ENCODE measurements at places on chromosomes 2 and 18.

DNA sequence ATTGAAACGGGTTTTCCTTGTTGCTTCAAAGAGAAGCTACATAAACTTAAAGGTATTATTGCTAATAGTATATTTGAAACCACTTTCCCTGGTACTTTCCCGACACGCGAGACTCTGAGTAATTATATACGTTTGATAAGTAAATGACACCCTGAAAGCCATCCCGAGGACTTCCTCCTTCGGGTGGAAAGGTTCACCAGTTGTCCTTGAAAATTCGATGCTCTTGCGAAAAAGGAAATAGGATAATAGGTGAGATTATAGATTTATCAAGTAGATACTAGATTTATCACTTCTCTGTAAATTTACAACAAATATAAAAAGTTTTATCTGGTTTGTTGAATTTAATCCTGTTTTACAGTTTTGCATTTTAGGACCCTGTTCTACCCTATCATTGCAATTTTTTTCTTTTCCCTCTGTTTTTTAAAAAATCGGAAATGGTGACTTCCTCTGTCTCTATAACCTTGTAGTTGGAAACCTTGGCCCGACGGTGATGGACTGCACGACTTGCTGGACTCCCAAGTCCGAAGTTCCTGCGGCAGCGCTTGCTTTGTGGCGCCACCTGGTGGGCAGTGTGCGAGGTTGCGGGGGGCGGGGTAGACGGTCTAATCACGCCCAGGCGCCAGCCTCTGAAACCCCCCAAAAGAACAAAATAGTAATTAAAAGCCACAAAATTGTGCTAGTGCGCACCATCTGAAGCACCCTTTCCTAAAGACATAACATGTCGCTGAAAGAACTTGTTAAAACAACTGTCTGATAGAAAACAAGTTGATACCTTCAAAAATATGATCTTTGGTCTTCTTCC, 972 bp upstream of the DLX2 start:
- DNase-seq: no peak

- DNase-seq: no peak
Measured at GRCh38 chr2:204529795-204530463, 15.3 kb upstream of the PARD3B start.

DNA sequence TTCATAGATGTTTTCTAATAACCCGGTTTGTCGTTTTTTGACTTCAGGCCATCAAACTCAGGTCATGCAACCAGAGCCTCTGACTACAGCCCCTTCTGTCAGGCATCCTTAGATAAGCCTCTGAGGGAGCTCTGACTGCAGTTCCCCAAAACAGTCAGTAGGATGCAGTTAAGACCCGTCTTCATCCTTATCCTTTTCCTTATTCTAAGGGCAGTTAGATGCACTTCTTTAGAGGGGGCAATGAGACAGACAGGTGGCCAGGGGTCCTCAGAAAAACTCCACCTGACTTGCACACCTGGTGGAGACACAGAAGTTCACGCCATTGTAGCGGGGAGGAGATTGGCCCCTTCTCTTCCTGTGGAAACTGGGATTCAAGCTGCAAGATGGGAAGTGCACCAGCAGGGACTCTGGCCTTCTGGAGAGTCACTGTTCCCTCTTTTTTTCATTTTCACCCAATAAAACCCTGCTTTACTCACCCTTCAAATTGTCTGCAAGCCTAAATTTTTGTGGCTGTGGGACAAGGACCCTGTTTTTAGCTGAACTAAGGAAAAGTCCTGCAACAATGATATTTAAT, 104.8 kb upstream of the TFPI start:
- no peak for DNase-seq

GRCh38 chr2:121326628-121327027, 41.6 kb upstream of the TFCP2L1 start:
- no peak for DNase-seq

GRCh38 chr2:117359266-117359914, 455.1 kb upstream of the DDX18 start:
- no peak for DNase-seq

GRCh38 chr2:180472133-180472532, 465.0 kb upstream of the CWC22 start:
- no peak for DNase-seq

- no peak for DNase-seq
Measured at GRCh38 chr2:75580156-75580555, 19.4 kb upstream of the EVA1A start.

DNA sequence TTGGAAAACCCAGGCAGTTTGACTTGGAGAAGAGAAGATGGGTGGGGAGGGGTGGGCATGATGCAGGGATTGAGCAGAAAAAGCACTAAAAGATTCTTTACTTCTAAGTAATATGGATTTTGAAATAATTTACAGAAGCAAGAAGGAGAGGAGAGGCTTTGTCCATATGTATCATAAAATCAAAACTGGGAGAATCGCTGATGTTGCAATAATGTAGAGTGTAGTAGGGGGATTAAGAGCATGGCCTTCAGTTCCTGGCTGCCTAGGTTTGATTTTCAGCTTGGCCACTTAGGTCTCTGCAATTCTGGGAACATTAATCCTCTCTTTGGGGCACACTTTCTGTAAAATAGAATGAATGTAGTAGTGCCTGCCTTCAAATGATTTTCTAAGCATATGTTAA, 1760.4 kb upstream of the CELF4 start:
- DNase-seq: no peak

- no peak for DNase-seq
Measured at GRCh38 chr2:175853616-175853890, 148.5 kb downstream of the LNPK start.
